ENCODE measurements at places on chromosomes 2 and 18.

DNA sequence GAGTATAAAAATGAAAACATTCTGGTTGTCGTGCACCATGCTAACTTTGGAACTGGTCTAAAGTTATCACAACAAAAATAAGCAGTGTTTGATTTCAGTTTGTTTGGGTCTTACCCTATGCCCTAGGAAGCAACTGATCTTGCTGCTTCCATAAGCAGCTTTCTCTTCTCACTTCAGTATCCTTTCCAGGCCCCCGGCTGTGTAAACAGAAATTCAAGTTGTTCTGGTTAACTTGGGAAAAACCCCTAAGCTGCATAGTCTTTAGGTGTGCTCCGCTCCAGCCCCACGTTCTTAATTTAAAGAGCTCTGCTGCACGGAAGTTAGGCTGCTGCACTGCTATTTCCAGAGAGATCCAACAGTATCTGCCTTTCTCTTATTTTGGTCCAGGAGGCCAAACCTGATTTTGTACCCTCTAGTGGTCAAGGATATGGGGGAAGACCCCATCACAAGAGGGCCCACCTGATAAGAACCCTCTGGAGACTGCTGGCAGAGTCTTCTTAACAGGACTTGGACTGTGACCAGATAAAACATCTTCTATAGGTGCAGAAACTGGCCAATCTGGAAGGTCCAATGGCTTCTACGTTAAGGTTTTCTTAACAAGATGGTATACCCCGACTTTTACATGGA is 69.1 kb downstream of the FEZ2 start:
- DNase-seq = no peak

DNA sequence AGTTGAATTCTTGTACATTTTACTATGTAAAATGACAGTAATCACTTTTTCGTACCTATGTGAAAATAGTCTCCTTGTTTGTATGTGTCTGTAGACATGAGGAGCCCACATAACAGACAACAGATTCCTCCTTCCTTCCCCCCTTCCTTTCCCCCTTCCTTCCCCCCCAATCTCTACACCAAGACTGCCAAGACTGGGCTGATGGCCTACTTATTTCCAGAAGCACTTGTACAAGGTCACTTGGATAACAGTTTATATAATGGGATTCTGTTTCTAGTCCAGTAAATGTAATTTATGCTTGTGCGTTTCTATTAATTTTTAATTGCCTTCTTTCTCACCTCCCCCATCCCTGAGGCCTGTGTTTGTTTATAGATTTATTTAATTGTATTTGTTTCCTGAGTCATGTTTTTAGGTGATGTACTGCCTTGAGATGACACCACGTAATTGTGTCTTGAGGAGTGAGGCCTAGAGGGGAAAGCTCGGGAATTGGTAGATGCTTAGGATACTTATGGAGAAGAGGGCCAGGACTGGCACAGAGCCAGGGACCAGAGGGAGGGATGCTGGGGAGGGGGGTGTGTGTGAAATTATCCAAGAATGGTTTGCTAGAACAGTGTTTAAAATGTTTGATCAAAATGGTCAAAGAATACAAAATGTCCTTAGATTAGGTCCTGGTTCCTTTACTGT is 12.3 kb downstream of the B3GNT2 start:
- no peak for DNase-seq

DNA sequence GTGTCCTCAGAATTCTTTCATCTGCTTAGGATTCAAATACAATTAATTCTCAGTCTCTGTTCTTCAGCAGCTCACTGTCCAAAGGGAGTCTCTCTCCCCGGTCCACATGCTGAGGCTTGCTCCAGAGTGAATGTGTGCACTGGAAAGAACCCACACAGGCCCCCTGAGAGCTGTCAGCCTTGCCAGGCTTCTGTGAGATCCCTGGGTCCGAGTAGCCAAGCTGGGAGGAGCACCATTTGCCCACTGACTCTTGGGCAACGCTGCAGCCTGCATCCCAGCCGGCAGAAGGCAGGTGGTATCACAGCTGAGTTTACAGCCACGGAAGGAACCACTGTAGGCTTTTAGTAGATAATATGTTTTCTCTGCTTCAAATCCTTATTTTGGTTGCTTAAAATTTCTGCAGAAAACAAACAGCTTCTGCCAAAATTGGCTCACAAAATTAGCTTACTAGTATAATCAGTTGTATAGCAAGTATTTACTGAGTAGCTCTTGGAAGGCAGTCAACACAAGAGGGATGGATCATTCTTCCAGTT is 21.4 kb upstream of the LTBP1 start:
- no peak for DNase-seq

- peak; percentile 61 for DNase-seq
Measured at GRCh38 chr2:147632198-147632597, 212.6 kb upstream of the ACVR2A start.

DNA sequence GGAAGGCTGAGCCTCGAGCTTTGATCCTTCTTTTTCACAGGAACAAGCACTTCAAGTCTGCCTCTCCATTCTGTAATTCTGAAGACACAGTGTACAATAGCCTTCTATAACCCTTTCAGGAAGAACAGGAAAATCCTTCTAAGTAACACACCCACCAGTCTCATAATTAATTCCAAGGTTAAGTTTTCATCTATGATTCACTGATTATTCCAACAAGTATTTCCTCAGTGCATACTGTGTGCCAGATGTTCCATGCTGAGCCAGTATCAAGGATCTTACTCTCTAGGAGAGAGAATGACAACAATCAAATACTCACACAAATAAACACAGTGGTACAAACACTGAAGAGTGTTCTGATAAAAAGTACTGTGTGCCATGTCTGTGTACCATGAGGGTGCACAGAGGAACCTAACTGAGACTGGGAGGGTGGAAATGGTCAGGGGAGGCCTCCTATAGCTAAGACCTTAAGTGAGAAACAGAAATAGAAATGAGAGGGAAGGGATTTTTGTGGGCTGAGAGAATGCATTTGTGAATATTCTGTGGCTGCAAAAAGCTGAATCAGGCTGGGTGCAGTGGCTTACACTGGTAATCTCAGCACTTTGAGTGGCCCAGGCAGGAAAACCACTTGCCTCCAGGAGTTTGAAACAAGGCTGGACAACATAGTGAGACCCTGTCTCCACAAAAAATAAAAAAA is 7.3 kb upstream of the MTLN start:
- DNase-seq = no peak

- no peak for DNase-seq
Measured at GRCh38 chr2:27738349-27739057, 33.0 kb upstream of the MRPL33 start.

DNA sequence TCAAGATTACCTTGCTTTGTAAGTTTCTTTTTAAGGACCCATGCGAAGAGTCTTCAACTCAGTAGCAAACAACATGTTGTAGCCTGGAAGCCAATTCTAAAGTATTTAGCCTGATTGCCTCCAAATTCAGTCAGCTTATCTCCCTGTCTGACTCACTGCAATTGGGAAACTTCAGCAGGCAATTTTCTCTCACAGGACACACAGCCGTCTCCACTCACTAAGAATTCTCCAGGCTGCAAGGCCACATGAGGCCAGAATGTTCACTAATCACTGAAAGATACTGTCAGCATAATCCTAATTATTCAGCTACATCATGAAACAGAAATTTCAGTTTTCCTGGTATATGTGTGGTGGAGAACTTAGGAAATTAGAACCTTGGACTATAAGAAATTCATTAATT is 78.1 kb upstream of the PDE1A start:
- no peak for DNase-seq

DNA sequence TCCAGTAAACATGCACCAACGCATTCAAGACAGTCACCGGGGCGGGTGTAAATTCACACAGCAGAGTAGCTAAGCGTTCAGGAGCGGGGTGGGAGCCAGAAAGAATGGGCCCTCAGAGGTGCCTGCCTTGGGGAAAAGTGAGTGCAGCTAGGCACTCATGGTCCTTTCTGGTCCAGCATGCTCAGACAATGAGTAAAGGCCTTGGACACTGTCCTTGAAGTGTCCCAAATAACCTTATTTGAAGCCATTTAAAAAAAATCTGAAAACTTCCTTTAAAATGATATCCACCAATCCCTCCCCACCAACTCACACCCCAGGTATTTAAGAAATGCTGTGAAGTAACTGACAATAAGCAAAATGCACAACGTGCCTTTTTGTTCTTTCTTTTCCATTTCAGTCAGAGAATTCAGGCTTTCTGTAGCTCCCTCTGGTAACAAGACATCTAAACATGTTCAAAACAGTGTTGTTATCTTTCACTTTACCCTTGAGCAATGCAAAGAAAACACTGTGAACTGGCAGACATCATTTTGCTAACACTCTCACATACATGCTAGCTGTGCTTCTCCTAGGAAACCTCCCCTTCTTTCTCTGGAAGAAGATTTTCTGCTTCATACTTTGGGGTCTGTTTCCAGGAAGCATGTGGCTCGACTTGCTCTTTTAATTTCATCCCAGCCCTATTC is 445.1 kb upstream of the SPRED2 start:
- DNase-seq = no peak

DNA sequence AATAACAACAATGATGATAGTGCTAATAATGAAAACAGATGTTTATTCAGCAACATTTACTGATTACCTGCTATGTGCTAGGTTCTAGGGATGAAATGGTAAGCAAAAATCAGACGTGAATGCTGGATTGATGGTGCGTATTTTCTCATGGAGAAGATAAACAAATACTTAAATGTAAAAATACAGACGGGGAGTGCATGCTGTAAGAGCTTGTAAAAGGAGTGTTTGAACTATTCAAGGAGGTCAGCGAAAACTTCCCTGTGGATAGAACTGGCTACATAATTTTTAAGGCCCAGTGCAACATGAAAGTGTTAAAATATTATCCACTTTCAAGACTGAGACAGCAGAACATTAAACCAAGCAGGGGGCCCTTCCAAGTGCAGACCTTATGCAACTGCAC is 22.1 kb downstream of the MTX2 start:
- DNase-seq = no peak

GRCh38 chr2:63425606-63426005 is 162.7 kb downstream of the WDPCP start:
- no peak for DNase-seq

GRCh38 chr2:33437815-33438214 is 38.6 kb upstream of the RASGRP3 start:
- no peak for DNase-seq

DNA sequence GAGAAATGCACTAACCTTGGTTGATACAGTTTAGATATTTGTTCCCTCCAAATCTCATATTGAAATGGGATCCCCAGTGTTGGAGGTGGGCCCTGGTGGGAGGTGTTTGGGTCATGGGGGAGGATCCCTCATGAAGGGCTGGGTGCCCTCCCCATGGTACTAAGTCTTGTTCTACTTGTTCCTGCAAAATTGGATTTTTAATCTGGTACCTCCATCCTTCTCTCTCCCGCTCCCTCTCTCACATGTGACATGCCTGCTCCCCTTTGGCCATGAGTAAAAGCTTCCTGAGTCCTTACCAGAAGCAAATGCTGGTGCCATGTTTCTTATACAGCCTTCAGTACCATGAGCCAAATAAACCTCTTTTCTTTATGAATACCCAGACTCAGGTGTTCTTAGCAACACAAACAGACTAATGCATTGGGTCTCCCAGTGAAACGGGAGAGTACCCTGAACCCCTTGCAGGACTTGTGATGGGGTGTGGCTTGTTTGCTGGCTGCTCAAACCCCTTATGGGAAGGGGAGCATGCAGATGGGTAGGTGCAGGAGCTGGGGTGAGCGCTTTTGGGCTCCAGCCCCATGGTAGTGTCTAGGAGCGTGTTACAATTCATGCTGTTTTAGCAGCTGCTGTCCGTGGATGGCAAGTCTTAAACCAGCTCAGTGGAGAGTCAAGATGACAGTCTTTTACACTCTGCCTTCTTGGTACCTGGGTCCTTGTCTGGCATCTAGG is 27.2 kb downstream of the FAHD2B start:
- DNase-seq = no peak

DNA sequence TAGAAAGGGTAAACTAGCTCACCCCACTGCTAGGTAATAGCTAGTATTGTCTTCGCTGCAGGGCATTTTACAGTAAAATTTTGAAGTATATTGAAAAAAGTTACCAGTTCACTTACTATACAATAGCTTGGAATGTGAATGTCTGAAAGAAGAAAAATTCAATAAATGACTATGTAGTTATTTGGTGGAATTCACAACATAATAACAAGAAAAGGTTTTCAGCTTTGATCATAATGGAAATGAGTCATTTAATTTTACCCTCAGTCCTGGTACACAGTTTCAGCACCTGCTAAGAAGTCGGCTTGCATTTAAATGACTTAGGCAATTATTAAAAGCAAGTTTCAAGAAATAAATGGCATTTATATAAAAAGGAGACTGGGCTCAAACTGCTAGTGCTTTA is 90.4 kb downstream of the NUP35 start:
- DNase-seq = no peak

DNA sequence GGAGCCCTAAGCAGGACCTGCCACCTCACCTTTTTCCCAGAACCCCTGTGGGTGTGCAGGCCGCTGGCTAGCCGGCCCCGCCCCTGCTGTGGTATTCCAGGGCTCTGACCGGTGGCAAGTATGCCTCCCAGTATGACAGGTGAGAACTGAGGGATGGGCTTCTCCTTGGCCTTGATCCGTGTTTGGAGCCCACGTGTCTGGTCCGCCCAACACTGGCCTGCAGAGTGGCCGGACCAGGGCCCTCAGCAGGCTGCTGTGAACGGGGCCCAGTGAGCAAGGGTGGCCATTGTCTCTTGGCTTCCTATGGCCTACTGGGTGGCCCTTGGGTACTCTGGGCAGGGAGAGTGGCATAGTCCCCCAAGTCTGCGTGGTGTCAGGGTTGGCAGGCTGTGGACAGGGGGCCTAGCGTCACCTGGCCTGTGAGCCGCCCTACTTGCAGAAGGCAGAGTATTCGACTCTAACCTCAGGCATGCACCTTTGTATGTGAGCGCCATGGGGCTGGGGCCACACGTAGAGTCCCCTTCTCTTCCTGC is 1.8 kb downstream of the RNPEPL1 start:
- no peak for DNase-seq

GRCh38 chr2:49000695-49001094 is 153.6 kb downstream of the FSHR start:
- DNase-seq = no peak

- no peak for DNase-seq
Measured at GRCh38 chr2:232237464-232237863, 141.1 kb upstream of the ALPP start.

- no peak for DNase-seq
Measured at GRCh38 chr18:56451188-56451587, 187.2 kb downstream of the TXNL1 start.

GRCh38 chr2:55049043-55049820 is 1.0 kb downstream of the RTN4 start:
- DNase-seq = peak; percentile 92

GRCh38 chr18:48597671-48598070 is 58.8 kb downstream of the CTIF start:
- no peak for DNase-seq

GRCh38 chr2:4090668-4091630 is 387.6 kb downstream of the DCDC2C start:
- DNase-seq = no peak

DNA sequence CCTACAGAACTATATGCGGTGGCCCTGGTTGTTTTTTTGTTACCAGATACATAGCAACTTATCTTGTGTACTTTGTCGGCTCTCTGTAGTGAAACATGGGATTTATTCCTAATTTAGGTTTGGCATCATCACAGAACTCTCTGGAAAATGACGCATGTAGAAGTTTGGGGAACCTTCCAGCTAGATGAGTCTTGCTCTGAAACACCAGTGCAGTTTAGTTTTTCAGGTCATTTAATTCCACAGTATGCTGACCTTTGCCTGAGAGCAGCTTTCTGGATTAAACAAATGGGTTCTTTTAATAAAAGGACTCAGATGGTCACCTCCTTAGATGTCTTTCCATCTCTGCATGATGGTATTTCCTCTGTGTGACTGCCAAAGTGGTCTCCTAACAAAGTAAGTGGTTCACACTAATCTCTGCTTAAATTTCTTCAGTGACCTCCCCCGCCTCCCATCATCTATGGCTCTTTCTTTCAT is 39.9 kb downstream of the MYO3B start:
- DNase-seq = no peak

- peak; percentile 50 for DNase-seq
Measured at GRCh38 chr2:30684026-30684425, 123.2 kb downstream of the CAPN13 start.
